ENCODE measurements at places on chromosomes 5 and 9.

DNA sequence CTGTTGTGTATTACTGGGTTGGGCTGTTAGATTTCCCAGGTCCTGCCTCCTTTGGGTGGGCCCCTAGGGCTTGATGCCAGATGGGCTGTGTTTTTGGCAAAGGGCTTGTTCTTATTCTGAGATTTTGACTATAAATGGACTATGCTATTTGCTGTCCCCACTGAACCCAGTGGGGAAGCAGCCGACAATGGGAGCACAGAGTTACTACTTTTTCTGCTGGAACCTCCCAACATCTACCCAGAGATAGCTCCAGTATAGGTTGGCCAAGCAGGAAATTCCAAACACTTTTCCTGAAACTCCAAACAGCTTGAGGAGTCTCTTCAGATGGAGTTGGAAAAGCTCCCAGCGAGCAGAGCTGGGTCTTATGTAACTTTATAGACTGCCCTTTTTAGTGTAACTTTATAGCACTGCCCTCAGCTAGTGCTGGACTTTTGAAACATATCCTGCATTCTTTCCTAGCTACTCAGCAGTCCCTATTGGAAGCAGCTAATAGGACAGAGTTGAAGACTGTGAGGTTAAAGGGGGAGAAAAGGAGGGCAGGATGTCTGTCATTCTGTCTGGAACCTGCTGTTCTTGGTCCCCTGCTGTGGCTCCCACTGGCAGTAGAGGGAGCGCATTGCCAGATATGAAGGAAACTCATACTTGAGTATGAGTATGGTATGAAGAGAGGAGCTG, 21.0 kb downstream of the RUSC2 start:
- no peak for DNase-seq

DNA sequence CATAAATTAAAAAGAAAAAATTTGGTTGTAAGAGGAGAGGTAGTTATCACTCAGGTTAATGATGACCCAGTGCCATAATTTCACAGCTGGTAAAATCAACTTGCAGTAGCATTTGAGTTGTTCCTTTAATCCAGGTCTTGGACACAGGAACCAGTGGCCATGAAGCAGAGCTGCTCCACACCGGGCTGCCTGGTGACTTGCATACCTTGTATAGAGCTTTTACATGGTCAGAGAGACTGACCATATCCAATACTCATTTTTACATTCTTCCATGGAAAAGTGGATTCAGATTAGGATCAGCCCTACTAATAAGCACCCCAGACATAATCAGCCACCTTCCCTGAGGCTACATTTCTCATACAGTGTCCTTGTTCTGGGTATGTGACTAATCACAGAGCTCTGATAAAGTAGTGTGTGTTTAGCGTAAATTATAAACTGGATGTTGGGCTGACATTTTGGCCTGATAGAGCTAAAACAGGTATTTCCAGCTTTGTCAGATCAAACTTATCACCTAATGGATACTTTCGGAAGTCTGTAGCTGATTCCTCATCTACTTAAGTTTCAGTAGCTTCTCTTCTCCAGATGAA, 77.0 kb upstream of the ZSWIM6 start:
- no peak for DNase-seq

DNA sequence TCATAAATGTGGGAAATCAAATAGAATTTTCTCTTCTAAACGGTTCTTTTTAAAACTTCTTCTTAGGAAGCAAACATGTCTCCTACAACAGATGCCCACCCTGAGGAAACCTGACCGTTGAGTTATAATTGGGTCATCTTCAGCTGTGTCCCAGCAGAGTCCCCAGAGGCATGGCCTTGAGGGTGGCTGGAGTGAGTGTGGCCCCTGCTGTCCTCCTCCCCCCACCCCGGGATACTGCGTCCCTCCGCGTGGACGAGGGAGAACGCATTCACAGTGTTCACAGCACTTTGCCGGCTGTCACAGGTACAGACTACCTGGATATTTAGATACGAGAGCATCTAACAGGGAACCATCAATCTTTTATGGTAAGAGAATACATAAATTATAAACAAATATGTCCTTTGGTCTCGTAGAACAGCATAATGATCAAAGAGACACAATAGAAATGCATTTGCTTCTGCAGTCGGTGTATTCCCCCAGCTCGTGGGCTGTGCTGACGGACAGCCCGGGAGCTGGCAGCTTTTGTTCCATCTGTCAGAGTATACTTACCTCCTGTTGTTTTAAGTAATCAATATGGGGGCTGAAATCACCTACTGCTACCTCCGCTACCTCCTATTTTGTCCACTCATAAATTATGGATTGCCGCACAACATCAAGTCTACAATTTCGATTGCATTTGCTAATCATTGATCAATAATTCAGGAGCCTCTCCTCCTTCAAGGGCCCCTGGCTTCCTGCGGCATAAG, 214.7 kb downstream of the IRX2 start:
- no peak for DNase-seq

DNA sequence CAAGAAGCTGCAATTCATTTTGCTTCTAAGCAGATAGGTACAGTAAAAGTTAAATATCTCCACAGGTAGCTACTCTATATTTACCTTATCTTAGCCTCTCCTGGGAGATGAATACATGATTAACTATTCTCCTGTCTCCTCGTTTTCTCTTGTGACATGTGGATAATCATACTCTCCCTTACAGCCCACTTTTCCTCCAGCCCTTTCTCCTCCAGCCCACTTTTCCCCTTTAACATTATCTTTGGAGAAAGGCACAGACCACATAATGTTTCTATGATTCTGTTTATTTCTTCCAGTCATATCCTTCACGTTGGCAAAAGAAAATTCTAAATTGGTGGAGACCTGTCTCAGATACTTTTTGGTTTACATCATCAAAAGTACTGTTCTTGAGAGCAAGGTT, 84.0 kb downstream of the OSMR start:
- no peak for DNase-seq

DNA sequence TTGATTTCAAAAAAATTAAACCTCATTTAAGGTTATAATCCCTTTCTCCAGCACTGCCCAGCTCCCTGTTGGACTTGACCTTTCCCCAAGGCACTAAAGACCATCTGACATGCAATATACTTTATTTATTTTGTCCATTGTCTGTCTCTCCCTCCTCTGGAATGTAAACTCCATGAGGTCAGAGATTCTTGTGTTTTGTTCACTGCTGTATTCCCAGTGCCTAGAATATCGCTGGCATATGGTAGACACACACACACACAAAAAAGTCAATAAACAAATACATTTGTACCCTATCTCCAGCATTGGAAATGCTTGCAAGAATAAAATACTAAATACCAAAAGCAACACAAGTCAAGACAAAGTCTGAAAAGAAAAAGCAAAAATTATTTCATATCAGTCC, 17.3 kb upstream of the ARSB start:
- DNase-seq, result no peak

GRCh38 chr5:140674629-140675028, 1.3 kb upstream of the DND1 start:
- DNase-seq, result no peak

DNA sequence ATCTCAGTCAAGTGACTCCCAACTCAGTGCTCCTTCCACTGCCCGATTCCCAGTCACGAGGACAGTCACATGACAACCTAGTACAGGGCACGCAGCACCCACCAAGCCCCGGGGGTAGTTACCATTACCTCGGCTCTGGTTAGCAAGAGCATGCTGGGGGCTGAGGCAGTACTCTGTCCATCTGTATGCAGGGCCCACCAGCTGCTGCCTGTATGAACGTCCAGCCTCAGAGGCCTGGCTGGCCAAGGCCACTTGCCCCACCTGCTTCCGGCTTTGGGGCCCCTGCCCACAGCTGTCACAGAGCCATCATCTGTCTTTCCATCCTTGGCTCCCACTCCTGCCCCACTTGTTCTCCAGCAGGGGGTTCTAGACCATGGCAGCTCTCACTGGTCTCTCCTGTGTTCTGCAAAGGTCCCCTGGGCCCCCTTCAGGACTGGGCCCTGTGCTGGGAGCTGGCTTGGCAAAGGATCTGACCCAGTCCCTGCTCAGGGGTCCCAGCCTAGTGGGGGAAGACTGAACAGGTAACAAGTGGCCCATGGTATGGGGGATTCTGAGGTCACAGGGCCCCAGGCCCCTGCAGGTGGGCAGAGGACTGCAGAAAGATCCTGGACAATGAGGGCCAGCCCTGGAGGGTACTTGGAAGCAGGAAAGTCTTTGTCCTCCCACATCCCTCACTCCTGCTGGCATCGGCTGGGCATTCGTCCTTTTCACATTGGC, 3.3 kb downstream of the RPL35 start:
- DNase-seq, result no peak

All from activated T-cell treated with anti-CD3 and anti-CD28 coated beads, Interleukin-2, amount 50 U/mL, for 24 hours (primary cell).